Activated T-helper 2 cell treated with anti-CD3 and anti-CD28 coated beads, Interferon-gamma antibody, Interleukin-2, Interleukin-4, amounts not matched to agents 10 μg/mL and 5 μg/mL and 100 μg/mL, durations not matched to agents 14 hours and 24 hours and 36 hours (primary cell): ENCODE measurements at places on chromosomes 1 and 21. TPM values are rescaled to one million over a fixed set of nuclear protein-coding genes. Genes with fewer than 3 reads are reported as not detected.

DNA sequence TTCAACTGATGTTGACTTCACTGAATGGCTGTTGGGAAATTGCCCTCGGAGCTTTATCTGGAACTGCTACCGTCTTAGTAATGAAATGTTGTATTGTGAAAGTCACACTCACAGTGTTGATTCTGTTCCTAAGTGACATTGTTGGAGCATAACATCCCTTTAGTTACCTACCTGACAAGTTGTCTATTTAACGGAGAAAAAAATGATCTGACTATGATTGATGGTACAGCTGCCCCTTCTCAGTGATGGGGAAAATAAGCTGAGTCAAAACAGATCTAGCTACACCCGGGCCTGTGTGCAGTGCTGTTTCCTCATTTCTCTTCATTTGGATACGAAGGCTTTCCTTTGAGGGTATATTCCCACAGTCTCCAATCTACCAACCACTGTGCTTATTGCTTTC is 472.3 kb upstream of the BRINP3 start:
- no peaks in the 10 kb centered on the region for H3K36me3 ChIP-seq
- H3K27ac ChIP-seq, result no peak overlapping the region
- no peak overlapping the region for H3K4me3 ChIP-seq
- no peaks in the 10 kb centered on the region for H3K4me1 ChIP-seq
- no peak for DNase-seq

RAB25 gene
- 0.18 and 0.21 TPM in 2 replicates for total RNA-seq

DNA sequence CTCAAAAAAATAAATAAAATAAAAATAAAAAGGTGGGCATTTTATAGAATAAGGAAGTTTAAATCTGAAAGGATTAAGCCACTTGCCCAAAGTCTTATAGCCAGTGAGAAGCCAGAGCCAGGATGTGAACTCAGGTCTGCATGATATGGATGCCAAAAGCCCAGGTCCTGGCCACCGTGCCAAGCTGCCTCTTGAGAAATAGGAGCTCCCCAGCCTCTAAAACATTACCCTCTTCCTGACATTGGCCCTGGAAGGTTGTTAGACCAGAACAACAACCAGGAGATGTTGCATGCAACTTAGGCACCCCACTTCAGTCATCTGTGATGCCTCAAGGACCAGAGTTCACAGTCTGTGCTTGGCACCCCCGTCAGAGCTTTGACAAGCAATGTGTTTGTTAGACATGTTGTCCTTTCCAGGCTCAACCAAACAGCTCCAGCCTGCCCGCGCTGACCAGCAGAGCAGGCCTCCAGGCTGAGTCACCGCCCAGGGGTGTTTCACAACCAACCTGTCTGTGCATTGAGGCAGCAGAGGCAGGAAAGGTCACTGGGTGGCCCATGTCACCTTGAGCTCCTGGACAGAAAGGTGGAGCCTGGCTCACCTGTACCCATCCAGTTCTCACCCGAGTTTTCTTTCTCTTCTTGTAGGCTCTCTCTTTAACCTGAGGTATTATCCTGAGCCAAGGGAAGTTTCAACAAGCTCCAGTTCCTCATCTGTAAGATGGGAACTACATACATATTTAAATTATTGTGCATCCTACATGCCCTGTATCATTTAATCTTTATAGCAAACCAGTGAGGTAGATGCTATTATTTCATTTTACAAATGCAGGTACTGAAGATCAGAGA is 14.9 kb upstream of the MED18 start:
- H3K4me3 ChIP-seq, result no peak overlapping the region
- no peaks in the 10 kb centered on the region for H3K36me3 ChIP-seq
- DNase-seq, result no peak
- H3K4me1 ChIP-seq, result no peaks in the 10 kb centered on the region

CRABP2 gene
- total RNA-seq, result 1.0 and 1.1 TPM in 2 replicates

MAP3K21 gene
- total RNA-seq, result 2.0 and 2.4 TPM in 2 replicates

DNA sequence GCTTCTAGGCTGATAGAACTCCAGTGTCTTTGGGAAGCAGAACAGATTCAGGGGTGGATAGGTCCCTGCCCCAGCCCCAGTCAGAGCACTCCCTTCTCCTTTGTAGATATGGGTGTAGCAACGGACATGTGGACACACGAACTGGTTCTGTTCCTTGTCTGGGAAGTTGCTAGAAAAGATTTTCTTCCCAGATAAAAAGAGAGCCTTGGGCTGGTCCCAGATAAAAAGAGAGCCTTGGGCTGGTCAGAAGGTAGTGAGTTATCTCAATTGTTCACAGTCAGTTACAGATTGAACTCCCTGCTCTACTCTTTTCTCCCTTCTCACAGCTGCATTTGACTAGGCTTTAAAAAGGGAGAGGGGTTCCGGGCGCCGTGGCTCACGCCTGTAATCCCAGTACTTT is 7.4 kb upstream of the EFNA1 start:
- H3K36me3 ChIP-seq, result no peaks in the 10 kb centered on the region
- no peak overlapping the region for H3K27ac ChIP-seq
- H3K27me3 ChIP-seq, result peaks cover 28% of the 10 kb centered on the region
- no peak overlapping the region for H3K4me3 ChIP-seq

- no peaks in the 10 kb centered on the region for H3K36me3 ChIP-seq
- no peaks in the 10 kb centered on the region for H3K27me3 ChIP-seq
Measured at GRCh38 chr1:7538033-7538432, 233.1 kb upstream of the VAMP3 start.

CD164L2 gene
- total RNA-seq, result not detected in 2 replicates

DNA sequence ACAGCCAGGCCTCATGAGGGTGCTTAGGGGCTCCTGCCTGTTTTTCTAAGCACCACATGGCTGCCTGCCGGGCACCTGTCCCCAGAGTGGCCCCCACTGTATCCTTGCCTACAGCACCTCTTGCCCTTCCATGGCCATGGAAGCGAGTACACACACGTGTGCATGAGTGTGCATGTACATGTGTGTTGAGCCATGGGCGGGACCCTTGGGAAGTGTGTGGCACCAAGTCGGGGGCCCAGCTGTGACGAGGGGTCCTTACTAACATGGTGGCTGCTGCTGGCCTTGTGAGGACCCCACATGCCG is 25.8 kb downstream of the KRTAP10-1 start:
- no peak overlapping the region for H3K4me3 ChIP-seq
- no peaks in the 10 kb centered on the region for H3K36me3 ChIP-seq
- no peak for DNase-seq
- no peak overlapping the region for H3K27ac ChIP-seq
- no peaks in the 10 kb centered on the region for H3K27me3 ChIP-seq
